Memory B cell (primary cell): ENCODE measurements at places on chromosomes 3 and 15.

DNA sequence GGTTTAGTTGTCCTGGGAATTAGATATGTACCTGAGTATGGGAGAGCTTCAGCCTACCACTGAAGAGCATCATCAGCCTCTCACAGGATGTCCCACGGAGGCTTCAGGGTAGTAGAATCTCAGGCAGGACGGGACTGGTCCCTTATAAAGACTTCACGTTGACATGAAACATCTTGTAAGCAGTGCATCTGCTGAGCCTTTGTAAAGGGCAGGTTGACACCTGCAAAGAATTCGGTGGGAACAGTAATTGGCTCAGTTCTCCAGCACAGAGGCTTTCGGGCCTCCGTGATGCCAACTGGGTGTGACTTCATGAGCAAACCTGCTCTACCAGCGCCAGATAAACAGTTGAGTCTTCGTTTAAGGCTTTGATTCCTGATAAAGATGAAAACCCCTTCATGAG lies 26.9 kb upstream of the AVEN start:
- H3K27me3 ChIP-seq, result no peaks in the 10 kb centered on the region
- no peak overlapping the region for H3K4me3 ChIP-seq
- no peak for DNase-seq
- no peaks in the 10 kb centered on the region for H3K36me3 ChIP-seq
- peaks cover 3% of the 10 kb centered on the region for H3K4me1 ChIP-seq

GRCh38 chr3:43675593-43675992 lies 15.1 kb upstream of the ABHD5 start:
- peaks cover 7% of the 10 kb centered on the region for H3K27me3 ChIP-seq
- H3K4me1 ChIP-seq, result no peaks in the 10 kb centered on the region
- no peak overlapping the region for H3K27ac ChIP-seq
- DNase-seq, result no peak
- no peak overlapping the region for H3K4me3 ChIP-seq
- peaks cover 6% of the 10 kb centered on the region for H3K36me3 ChIP-seq

DNA sequence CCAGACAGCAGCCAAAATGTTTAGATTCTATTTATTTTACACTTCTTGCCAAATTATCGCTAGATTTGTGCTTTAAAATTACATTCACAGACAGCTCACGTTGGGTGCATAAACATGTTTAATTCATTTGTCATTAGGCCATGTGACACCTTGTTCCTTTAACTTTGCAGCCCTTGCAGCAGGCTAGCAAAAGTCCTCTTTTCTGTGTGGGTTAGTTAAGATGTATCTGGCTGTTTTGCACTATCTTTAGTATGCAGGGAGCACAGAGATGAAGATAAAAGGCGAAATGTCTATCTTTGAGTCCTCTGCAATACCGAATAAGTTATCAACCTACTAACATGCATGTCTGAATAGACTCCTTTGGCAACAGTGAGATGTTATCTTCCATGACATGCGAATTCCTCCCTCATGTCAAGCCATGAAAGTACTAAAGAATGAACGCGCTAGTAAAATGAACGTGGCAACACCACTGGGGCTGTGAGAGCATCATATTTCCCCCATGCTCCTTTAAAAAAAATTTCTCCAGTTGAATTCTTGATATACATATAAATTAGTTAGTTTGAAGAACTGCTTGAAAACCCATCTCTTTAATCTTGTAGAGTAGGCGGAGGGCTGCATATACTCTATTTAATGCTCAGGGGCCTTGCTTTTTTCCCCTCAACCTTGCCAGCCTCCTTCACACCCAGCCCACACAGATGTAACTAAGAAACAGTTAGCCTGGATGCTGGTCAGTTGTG lies 620.4 kb upstream of the NR2F2 start:
- no peaks in the 10 kb centered on the region for H3K4me1 ChIP-seq
- no peaks in the 10 kb centered on the region for H3K36me3 ChIP-seq
- H3K27me3 ChIP-seq, result no peaks in the 10 kb centered on the region
- no peak for DNase-seq

DNA sequence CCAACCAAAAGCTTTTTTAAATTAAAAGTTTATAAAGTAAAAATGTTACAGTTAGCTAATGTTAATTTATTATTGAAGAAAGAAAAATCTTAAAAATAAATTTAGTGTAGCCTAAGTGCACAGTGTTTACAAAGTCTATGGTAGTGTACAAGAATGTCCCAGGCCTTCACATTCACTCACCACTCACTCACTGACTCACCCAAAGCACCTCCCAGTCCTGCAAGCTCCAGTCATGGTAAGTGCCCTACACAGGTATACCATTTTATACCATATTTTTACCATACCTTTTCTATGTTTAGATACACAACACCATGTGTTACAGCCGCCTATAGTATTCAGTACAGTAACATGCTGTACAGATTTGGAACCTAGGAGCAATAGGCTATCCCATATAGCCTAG lies 29.1 kb downstream of the SSR3 start:
- no peak overlapping the region for H3K4me3 ChIP-seq
- H3K36me3 ChIP-seq, result peaks cover 11% of the 10 kb centered on the region
- H3K27ac ChIP-seq, result no peak overlapping the region
- H3K27me3 ChIP-seq, result peaks cover 3% of the 10 kb centered on the region
- no peak for DNase-seq
